ENCODE measurements at places on chromosomes 2 and 18.

GRCh38 chr18:23718731-23719130 lies 29.5 kb downstream of the LAMA3 start:
- no peak for DNase-seq

DNA sequence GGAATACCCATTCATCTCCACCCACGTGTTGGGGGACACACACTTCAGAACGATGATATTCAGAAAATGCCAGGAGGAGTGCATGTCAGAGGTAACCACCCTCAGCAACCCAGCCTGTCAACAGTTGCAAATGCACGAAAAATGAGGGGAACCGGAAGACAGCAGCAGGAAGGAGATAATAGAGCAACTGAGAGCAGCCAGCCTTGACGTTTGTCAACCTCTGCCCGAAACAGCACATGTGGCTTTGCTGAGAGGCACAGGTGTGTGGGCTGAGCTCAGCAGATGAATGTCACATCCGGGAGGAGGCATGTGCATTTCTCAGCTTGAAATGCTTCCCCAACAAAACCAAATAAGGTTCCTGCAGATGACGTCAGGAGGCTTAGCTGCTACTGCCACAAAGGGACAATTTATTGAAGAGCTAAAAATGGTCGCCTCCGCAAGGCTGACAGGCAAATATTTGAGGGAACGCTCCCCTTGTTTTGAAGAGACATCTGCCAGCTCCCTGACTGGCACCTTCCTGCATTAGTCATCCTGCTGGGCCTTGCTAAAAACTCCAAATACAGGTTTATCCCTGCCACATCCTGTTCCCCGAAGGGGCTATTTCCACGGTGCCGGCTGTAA lies 419.0 kb downstream of the NBAS start:
- peak; percentile 25 for DNase-seq

DNA sequence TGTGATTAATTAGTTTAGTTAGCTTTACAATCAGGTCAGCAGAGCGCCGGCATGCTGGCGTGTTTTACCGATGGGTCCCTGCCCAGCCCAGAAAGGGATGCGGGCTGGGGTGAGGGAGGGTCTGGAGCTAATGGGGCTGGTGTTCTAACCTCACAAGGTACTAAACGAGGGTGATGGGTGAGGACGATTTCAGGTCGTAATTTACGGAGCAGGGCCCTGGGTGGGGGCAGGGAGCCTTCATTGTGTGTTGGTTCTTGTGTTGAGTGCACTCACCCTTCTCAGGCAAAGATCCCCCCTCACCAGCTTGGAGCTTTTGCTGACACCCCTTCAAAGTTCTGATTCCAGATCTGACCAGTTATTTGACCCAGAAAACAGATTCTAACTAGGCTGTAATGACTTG lies 39.5 kb downstream of the PTGR3 start:
- no peak for DNase-seq

DNA sequence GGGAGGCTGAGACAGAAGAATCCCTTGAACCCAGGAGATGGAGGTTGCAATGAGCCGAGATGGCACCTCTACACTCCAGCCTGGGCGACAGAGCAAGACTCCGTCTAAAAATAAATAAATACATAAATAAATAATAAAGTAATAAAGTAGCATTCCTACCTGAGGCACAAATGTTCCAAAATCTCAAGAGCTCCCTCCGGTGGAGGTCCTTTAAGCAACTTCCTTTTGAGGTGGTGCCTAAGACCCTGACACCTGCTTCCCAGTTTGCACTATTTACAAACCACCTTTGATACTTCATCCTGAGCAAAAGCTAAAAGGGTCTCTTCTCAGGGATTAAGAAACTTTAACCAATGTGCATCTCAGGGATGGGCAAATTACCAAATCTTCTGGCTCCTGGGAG lies 505.1 kb downstream of the CNTNAP5 start:
- DNase-seq, result no peak

DNA sequence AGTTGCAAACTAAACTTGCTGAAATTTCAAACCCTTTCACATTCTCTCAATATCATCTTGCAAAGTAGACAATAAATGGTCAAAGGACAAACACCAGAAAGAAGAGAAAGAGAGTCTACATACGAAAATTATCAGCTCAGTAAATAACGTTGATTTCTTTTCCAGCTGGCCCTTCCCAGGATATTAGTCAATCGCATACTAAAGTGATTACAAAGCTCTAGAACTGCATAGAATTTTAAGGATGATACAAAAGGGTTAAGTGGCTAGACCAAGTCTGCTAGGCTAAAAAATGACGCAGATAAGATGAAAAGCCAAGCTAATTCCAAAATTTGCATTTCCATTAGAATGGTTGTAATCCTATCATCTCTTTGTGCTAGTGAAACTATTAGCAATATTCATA lies 405.7 kb downstream of the FBXO15 start:
- no peak for DNase-seq

- no peak for DNase-seq
These were observed 297.2 kb downstream of the NDUFA10 start for GRCh38 chr2:239727776-239728600.

DNA sequence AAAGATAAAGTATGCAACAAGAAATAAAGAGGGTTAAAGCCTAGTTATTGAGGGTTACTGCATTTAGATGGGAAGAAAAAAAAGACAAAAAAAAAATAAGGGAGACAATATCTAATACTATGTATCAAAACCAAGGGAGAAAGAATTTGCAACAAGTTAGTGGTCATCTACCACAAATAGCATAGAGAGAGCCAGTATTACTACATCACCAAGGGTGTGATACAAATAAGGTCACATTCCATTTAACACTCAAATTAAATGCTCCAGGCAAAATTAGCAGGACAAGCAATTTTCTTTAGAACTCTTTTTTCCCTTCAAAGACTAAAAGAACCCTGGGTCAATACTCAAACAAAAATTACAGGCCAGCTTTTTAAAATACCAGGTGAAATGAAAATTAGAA lies 115.1 kb upstream of the GULP1 start:
- DNase-seq, result no peak

GRCh38 chr2:138107288-138107687 lies 143.0 kb downstream of the HNMT start:
- no peak for DNase-seq

DNA sequence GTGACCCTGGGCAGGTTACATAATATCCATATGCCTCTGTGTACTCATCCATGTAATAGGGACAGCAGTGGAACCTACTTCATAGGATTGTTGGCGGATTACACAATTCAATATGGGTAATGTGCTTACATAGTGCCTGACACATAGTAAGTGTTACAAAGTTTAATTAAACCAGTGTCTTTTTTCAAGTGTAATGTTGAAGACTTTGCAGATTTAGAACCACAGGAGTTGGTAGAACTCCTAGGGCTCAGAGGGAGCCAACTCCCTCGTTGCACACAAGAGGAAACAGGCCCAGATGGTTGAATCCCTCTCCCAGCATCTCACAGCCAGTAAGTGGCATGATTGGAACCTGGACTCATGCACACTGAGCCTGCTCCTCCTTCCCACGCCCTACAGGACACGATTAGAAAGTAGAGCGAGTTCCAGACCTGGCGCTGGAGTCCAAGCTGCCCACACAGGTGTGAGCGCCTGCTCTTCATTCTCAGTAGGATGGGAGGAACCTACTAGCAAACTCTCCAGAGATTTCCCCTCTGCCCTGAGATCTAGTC lies 97.8 kb downstream of the VSNL1 start:
- DNase-seq, result no peak

- DNase-seq, result no peak
These were observed 129.7 kb downstream of the MAP3K20 start for GRCh38 chr2:173205375-173205774.

GRCh38 chr2:37585295-37585908 lies 86.0 kb downstream of the CDC42EP3 start:
- DNase-seq, result no peak

GRCh38 chr2:234191819-234192407 lies 141.4 kb downstream of the SPP2 start:
- no peak for DNase-seq

DNA sequence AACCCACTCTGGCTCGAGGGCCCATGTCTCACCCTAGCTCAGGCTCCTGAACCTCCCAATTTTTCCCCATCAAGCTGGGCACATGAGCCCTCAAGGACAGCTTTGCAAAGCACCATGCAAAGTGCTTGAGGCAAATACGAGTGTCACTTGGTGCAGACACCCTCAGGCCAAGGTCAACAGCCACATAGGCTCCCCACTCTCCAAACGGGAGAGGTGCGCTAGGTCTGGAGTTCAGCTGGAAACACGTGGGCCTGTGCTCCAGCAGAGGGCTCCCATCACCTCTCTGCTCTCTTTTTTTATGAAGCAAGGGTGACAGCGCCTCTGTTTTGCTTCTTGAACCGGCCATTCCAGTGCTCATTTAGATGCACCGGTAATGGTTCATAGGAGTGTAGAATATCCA lies 11.9 kb upstream of the ARHGAP25 start:
- no peak for DNase-seq

GRCh38 chr2:25341011-25341727 lies 556 bp downstream of the DNMT3A start:
- no peak for DNase-seq

DNA sequence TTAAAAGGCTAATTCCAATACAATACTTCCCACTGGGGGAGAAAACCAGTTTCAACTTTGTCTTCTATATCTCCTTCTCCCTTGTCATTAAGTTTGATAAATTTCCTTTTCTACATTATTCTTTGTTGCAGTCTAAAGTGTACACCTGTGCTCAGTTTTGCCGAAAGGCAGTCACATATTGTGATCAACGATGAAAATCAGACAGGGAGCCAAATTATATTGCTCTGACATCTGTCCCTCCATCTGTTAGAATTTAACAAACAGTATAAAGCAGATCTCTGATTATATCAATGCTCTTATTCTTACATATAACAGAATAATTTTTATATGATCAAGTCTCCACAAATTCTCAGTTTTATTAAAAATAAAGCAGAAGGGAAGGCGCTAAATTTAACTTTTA lies 496.7 kb downstream of the NRXN1 start:
- no peak for DNase-seq

DNA sequence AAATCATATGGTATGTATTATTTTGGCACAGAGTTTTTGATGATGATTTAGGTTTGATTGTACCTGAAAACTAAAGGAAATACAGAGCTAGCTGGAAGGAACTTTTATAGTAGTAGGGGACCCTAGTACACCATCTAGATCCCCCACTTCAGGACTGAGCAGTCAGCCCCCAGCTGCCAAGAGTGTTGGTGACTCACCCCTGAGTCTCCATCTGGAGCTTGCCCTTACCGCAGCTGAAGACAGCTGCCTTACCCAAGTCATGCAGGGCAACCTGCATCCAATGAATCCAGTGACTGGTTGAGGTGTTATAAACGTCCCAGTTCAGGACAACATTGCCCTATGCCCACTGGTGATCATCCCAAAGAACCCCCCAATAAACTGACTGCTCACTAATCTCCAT lies 15.3 kb downstream of the PMS1 start:
- no peak for DNase-seq

- DNase-seq, result no peak
These were observed 78.4 kb downstream of the CLHC1 start for GRCh38 chr2:55153584-55154299.

DNA sequence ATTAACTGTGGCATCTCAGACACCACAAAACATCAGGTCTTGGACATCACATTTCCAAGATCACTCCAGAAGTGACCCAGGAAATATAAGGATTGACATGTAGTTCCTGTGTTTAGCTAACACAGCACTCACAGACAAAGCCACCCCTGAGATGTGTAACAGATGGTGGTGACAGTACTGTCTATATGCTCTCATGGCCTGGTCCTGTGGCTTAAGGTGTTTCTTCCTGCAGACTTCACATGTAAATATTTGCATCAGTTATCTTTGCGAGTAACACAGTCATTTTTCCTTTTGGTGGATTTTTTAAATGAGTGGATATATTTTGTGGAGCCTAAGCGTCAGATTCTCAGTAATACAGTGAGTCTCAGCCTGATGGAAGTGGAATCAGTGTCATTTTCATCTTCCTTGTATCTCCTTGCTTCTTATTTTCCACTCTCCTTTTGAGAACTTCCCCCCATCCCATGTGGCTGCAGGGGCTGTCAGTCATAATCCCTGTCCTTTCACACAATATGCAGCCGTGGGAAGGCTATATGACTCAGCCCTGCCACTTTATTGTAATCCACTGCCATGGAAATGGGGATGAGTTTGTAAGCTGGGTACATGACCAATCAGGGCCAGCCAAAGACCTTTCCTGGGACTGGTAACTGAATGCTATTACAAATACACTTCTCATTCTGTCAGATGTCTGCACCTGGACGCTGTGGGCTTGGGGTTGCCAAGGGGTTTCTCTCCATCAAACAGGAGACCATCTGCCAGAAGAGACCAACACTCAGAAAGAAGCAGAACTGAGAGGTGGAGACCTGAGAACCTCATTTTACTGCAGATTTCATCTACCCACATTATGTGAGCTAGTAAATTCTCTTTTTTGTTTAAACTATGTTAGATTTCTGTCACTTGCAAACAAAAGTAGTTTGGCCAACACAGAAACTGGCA lies 74.3 kb downstream of the ICOS start:
- DNase-seq, result no peak

- no peak for DNase-seq
These were observed 428.2 kb upstream of the KCNH7 start for GRCh38 chr2:163266772-163267171.

GRCh38 chr2:61423714-61424113 lies 47.2 kb downstream of the USP34 start:
- DNase-seq, result no peak

GRCh38 chr18:28963481-28963880 lies 786.6 kb upstream of the CDH2 start:
- DNase-seq, result no peak

GRCh38 chr18:3329471-3329870 lies 67.5 kb downstream of the MYL12B start:
- no peak for DNase-seq

- DNase-seq, result no peak
These were observed 58.3 kb downstream of the ETAA1 start for GRCh38 chr2:67455219-67456142.

GRCh38 chr2:56502616-56503015 lies 318.8 kb downstream of the CCDC85A start:
- DNase-seq, result no peak

DNA sequence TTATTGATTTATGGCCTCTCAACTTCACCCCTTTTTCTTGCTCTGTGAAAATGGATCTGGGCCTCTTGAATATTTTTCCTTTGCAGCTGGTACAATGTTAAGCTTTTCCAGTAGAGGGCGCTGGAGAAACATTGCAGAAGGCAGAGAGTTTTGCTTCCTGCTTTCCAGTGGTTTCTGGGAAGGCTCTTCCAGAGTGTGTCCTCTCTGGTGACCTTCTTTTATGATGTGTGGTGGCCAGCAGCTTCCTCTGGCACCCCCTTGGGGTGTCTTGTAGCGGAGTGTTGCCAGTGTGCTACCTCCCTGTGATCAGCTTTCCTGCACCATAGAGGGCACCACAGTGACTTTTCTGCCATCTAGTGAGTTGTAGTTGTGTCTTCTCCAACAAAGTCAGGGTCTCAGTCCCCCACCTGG lies 25.4 kb upstream of the MGAT5 start:
- DNase-seq, result no peak
